ENCODE measurements at places on chromosomes 7 and 10.
A peak's percentile ranks its signal among the peaks of the same experiment; 100 is the strongest.

GRCh38 chr7:24743471-24743870 lies 13.8 kb downstream of the GSDME start:
- no peak for DNase-seq

- no peak for DNase-seq
Observed at GRCh38 chr7:98163269-98163668, 48.0 kb upstream of the BHLHA15 start.

DNA sequence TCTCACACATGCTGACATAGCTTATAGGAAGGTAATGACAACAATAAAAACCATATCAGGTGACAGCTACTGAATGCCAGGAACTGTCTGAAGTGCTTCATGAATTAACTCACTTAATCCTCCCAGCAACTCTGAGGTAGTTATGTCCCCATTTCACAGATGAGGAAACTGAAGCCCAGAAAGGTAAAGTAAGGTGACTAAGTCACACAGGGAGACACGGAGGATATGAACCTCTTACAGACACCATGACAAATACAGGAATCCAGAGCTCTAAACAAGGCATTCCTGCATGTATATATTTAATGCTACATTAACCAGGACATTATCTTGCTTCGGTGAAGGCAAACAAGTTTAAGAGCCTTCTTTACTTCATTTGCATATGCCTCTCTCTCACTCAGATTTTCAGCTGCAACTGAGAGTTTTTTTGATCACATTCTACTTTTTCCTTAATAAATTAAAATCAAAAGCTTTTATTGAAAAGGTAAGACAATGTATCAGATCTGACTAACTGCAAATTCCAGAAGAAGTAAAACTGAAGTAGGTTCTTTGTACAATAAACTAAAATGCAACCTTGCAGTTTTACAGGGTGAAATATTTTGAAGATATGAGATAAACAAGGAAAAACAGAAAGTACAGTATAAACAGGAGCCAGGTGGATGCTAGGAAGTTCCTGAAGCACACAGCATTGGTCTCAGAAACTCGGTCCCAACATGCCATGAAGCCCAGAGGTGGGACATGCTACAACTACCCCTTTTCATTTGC lies 79.5 kb downstream of the SGMS1 start:
- no peak for DNase-seq

GRCh38 chr7:14773729-14774271 lies 128.8 kb downstream of the DGKB start:
- no peak for DNase-seq

- no peak for DNase-seq
Observed at GRCh38 chr7:35878351-35878750, 77.5 kb downstream of the SEPTIN7 start.

GRCh38 chr10:49138361-49138891 lies 4.6 kb upstream of the FAM170B start:
- no peak for DNase-seq

- peak; percentile 52 for DNase-seq
Observed at GRCh38 chr10:62610649-62611229, 193.8 kb upstream of the ADO start.

- no peak for DNase-seq
Observed at GRCh38 chr10:50613150-50613549, 10.6 kb downstream of the SGMS1 start.

GRCh38 chr10:30576641-30577040 lies 52.9 kb downstream of the LYZL2 start:
- no peak for DNase-seq

DNA sequence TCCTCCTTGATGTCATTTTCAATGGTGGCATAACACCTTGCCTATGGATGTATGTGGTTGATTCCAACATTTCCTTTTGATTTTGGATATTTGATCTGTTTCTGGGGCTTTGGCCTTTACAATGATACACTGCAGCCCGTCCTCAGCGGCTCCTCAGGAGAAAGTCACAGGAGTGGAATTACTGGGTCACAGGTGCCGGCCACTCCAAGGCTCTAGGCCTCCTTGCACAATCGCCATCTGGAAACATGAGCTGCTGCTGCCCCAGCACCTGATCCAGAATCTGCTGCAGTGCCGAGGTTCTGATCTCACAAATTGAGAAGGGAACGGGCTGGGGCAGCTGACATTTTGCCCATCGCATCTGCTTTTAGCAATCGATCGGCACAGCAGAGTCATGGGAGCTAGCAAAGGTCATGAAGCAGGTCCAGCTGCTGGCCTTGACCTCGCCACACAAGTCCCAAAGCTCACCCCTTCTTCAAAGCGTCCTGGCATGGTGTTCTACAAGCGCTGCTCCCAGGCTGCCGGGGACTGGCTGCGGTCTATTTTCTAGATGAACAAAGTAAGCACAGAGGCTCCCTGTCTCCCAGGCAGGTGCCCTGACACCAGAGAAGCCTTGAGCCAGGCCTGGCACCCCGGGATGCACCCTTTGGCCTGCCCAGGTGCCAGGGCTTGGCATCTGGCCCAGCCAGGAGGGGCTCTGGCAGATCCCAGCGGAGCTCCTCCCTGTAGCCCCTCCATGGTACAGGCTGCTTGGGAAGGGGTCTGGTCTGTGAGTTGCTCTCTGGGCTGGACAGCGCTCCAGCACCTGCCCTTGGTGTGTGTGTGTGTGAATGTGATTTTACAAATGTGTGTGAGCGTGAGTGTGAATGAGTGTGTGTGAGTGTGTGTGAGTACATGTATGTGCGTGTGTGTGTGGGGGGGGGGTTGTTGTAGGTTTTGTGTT lies 201.8 kb downstream of the GLRX3 start:
- DNase-seq = no peak

GRCh38 chr7:131454498-131454897 lies 101.9 kb downstream of the PODXL start:
- no peak for DNase-seq

- no peak for DNase-seq
Observed at GRCh38 chr7:31410265-31410664, 69.7 kb upstream of the NEUROD6 start.

All from activated CD4-positive, alpha-beta T cell treated with anti-CD3 and anti-CD28 coated beads, Interleukin-2, amount 50 U/mL, for 24 hours (primary cell).